ENCODE measurements at places on chromosomes 3 and 15.

DNA sequence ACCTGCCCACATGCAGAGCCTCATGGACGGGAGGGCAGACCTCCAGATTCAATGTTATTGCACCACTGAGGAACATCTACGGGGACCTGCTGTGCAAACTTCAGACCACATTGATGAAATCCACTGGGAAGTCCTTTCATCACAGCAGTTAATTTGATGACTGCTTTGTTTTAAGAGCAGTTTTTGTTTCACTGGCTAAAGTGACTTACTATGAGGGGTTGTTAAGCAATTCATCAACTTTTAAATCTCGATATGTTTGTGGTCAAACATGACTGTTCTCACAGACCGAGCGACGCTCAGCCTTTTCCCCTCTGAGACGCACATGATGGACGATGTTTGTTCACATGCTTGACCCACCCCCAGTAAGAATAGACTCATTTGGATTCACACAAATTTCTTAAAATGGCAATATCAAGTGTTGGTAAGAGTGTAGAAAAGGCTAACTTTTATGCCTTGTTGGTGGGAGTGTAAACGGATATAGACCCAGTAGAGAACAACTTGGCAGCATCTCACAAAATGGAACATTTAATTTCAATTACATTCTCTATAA, 35.9 kb upstream of the IREB2 start:
- DNase-seq: no peak

DNA sequence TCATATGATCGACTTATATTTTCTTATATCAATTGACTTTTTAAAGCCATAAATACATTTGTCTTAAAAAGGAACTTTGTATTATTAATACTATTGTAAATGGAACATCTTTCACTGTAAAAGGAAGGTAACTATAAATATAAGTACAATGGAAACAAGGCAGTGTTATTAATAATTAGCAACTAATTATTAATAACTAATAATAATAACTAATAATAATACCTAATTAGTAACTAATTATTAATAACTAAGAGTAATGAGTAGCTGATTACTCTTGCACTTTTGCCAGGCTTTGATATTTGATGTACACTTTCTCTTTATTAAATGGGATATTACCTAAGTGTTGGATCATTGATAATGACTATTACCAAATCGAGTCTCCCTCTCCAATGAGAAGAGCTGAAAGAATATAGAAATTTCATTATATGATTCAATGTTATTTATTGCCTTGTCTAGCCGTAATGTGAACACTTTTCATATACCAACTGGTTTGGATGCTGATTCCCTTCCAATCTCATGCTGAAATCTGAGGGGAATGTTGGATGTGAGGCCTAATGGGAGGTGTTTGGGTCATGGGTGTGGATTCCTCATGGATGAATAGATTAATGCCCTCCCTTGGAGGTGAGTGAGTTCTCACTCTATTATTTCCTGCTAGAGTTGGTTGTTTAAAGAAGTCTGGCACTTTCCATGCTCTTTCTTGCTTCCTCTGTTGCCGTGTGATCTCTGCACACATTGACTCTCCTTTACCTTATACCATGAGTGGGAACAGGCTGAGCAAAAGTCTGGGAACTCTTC, 202.1 kb upstream of the ZBTB20 start:
- DNase-seq: peak; percentile 22

GRCh38 chr3:42730294-42730693, 27.7 kb upstream of the HHATL start:
- DNase-seq: no peak

DNA sequence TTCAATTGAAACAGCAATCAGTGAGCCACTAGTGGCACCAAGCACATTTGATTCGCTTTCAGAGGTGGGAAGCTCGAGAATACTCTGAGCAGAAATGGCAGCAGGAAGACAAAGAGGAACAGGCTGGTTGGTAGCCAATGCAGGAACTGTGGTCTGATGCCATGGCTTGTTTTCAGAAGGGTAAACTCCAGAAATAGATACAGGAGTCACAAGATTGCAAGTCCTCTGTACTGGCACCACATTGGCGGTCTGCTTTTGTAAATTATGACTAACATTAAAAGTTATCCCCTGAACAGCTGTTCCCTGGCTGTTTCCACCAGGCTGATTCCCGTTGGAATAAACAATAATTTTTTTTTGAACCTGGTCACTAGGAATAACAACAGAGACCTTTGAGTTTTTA, 35.5 kb downstream of the USF3 start:
- no peak for DNase-seq

- no peak for DNase-seq
Measured at GRCh38 chr3:18687286-18687685, 262.1 kb upstream of the SATB1 start.

- DNase-seq: peak; percentile 43
Measured at GRCh38 chr3:48990636-48991469, 812 bp downstream of the P4HTM start.

DNA sequence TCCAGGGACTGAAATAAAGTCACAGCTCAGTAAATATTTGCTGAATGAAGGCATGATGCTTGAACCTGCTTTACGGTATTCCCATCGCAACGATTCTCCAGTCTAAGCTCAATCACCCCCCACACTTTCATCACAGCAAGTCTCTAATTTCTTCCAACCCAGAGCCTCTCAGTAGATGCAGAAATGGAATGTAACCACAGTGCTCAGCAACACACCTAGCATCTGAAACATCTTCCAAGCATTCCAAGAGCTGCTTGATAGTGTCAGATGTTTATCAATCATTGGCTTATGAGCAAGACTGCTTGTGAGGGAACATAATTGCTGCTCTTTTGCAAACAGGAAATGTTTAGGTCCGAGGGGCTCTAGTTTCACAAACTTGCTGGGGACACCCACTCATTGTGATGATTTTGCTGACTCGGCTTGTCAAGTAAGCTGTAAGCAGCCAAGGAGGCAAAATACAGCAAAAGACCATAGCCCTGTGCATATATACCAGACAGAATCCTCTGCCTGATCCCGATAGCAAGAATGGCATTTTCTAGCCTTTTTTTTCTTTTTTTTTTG, 751.2 kb downstream of the NR2F2 start:
- peak; percentile 75 for DNase-seq

GRCh38 chr3:70890020-70890394, 577.6 kb upstream of the MDFIC2 start:
- DNase-seq: no peak

DNA sequence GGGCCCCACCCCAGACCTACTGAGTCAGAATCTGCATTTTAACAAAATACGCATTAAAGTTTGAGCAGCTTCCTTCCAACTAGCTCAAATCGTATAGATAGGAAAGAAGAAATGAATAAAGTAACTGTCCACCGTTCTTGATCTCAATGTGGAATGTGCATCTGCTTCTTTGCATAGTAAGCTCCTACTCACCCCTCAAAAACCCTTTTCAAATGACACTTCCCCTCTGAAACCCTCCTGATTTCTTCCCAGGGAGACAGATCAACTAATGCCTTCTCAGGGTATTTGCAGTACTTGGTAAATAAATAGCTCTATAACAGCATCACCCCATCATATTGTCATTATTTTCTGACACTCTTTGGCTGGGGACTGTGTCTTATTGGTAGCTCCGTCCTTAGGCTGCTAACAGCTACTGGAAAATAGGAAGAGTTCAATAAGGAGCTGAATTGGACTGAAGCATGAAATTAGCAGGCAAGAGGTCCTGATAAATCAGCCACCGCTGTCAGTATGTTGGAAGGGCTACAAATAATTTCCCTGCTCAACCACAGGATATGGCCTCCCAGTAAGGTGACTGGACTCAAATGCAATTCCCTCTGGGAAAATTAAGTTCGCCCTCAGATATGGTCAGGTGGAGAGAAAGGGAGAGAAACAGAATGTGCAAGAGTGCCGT, 10.2 kb downstream of the OXTR start:
- no peak for DNase-seq

DNA sequence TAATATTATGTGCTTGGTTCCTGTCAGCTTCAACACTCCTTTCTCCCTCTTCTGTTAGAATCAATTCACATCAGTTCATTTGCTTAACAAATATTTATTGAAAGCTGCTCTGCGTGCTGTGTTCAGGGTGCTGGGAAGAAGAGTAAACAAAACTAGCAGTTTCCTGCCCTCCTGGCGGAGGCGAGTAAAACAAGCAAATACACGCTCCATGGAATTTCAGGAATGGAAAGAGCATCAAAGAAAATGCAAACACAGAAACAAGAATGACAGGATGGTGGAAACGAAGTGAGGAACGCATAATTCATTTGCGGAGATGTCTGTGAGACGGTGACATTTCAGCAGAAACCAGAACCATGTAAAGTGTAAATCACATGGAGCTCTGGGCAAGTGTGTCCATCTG, 49.4 kb upstream of the SPTSSB start:
- peak; percentile 51 for DNase-seq

GRCh38 chr15:51737522-51738305, at the start of gene LYSMD2:
Gene LYSMD2 (minus strand): TSS chr15:51737655. CDS start chr15:51737622, 33 bp downstream.
- peak; percentile 56 for DNase-seq

- DNase-seq: no peak
Measured at GRCh38 chr3:161821591-161821990, 325.0 kb downstream of the OTOL1 start.

DNA sequence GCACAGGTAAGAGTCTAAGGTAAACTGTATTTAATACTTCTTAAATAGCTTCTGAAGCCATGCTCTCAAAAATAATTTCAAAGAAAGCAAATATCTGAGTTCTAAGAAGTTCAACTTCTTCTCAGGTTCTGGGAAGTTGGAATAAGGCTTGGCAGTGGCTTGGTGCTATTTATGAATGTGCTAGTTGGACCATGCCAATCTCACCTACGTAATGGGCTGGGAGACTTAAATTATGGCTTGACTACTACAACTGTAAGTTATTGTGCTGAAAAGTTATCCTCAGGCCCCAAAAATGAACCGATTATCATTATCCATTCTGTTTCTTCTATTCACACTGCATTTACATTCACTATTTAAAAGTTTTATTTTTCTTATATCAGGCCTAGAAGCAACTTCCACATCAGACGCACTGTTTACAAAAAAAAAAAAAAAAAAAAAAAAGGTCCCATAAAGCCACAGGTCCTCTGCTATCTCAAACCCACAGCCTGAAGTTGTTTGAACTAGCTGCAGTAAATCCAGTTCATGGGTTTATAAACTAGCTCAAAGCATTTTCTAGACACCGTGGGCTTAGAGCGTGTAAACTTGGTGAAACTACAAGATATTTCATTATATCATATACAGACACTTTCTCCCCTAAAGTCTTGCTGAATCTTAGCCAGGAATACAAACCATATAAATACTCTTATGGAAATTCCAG, 3.4 kb downstream of the LRIG1 start:
- no peak for DNase-seq

DNA sequence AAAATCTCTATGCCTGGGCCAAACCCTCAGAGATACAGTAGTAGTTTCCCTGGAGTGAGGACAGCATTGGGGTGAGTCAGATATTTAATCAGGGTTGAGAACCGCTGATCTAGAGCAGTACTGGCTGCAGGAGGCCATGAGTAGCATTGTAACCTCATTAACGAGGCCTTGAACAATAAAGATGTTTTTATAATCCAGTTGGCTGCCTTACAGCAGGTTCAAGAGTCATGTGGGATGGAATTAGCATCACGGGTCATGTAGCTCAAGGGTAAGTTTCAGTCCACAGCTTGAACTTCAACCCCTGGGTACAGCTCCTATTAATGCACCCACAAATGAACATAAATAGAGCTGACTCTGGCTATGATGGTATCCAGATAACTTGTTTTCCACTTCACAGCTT, 5.1 kb downstream of the HPS3 start:
- peak; percentile 72 for DNase-seq

GRCh38 chr15:75841626-75842025, 1.6 kb upstream of the UBE2Q2 start:
- no peak for DNase-seq

GRCh38 chr3:46372492-46373359, 2.0 kb downstream of the CCR5 start:
- peak; percentile 27 for DNase-seq

GRCh38 chr15:89999676-90000185, 1.4 kb upstream of the ZNF710 start:
- DNase-seq: peak; percentile 55

- DNase-seq: peak; percentile 72
Measured at GRCh38 chr3:64399205-64399800, 174.0 kb upstream of the PRICKLE2 start.

DNA sequence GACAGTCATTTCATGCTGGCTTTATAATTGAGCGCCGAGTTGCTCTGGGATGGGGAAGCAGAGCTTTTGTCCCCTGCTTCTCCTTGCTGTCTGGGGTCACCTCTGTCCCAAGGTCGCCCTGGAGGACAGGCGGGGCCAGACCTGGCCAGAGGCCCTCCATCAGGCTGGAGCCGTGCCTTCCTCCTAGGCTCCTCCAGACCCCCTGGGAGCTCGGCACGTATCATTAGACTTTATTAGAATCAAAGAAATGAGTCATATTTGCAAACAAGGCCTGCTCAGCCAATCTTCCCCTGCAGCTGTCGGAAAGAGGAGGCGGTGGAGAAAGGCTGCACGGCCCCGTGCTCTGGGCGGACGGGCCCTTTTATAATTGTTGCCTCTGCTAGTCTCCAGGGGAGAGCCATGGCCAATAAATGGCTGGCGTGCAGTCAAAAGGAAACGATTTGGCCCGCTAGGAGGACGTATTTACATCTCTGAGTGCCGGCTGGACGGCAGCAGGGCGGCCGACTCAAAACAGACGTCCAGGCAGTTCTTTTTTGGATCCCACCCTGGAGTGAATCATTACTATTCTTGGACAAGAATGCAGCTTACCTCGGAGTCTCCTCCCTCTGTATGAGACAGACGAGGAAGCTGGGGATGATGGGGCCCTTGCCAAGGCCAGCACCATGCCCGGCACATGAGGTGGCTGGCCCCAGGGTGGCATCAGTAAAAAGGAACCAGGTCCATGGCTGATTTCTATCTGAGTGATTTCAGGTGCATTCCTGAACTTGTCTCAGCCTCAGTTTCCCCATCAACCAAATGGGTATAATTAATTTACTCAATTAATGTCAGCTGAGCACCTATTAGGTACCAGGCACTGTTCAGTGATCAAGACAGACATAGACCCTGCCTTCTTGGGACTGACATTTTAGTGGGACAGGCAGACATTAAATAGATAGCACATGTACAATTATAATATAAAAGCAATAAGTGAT, 50.6 kb downstream of the SLC6A6 start:
- peak; percentile 95 for DNase-seq

DNA sequence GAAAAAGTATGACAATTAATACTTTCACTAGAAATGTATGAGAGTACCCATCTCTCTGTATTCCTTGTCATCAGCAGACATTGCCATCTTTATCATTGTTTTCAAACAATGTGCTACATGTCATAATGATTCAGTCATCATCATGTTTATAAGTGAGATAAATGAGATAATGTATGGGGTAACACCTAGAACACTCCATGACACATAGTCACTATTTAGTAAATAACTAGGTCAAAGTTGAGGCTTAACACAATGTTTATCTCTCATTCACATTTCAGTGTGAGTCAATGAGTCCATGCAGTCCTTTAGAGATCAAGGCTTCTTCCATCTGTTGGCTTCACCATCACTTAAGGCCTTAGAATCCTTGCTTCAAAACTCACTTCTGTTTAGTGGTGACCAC, 70.0 kb downstream of the NLGN1 start:
- DNase-seq: no peak

DNA sequence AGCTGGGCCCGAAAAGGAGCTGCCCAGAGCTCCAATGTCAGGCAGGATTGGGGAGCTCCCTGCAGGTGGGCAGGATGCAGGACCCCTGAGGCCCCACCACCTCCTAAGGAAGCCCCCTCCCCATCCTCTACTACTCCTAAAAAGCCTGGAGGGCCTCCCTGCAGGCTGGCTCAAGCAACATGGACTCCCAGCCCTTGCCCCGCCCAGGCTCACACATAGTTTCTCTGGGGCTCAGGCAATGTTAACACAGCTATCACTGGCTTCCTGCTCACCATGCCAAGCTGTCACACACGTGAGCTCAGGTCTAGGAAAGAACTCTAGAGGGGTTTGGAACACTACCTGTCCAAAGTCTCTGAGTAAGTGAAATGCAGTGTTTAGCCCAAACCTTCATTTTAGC, 65.4 kb upstream of the ZNF148 start:
- peak; percentile 8 for DNase-seq

Data from kidney tubule cell (primary cell).